ENCODE measurements at places on chromosomes 13 and 19. TPM values are rescaled to one million over a fixed set of nuclear protein-coding genes. Genes with fewer than 3 reads are reported as not detected.

The GIPC3 gene
- total RNA-seq, result 2.1 TPM

DNA sequence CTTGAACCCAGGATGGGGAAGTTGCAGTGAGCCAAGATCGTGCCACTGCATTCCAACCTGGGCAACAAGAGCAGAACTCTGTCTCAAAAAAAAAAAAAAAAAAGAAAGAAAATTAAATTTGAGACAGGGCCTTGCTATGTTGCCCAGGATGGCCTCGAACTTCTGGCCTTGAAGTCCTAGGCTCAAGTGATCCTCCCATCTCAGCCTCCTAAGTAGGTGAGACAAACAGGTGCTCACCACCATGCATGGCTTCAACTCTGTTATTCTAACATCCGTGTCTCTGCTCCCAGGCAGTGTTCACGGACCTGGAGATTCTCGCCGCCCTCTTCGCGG lies 40.3 kb downstream of the PDE4A start:
- no peak overlapping the region for H3K4me3 ChIP-seq
- H3K4me1 ChIP-seq, result peaks cover 8% of the 10 kb centered on the region
- H3K27ac ChIP-seq, result no peak overlapping the region
- no peaks in the 10 kb centered on the region for H3K27me3 ChIP-seq

The ZNF154 gene
- 5.4 TPM for total RNA-seq

DNA sequence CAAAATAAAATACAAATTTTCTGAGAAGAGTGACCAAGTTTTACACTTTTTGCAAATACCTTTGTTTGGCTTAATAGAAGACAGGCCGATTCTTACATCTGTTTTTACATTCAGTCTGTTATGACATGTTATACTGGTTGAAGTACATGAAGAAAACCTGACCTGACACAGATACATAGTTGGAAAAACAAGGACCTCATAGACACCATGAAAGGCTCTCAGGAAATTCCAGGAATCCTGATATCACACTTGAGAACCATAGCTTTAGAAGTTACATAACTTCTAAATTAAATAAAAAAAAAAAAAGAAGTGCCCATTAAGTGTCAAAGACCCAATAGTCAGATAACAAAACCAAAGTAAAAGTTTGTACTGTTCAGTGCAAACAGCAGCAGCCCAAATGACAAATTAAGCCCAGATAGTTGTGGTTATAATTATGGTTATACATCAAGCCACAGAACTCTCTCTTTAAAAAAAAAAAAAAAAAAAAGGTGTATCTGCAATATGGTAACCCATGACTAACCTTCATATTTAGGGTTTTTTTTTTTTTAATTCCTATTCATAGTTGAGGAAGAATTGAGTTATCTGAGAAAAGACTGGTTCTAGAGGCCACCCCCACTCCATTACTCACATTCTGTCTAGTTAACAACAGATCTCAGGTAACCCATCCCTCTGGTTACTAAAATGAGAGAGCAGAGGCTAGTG lies 19.8 kb downstream of the RBM26 start:
- H3K4me3 ChIP-seq, result no peak overlapping the region
- H3K27me3 ChIP-seq, result no peaks in the 10 kb centered on the region
- peaks cover 39% of the 10 kb centered on the region for H3K4me1 ChIP-seq
- no peak for DNase-seq
- no peak overlapping the region for H3K27ac ChIP-seq

GRCh38 chr13:113573065-113573464 lies 11.5 kb upstream of the TFDP1 start:
- no peak overlapping the region for H3K27ac ChIP-seq
- peaks cover 10% of the 10 kb centered on the region for H3K27me3 ChIP-seq
- no peaks in the 10 kb centered on the region for H3K4me1 ChIP-seq

GRCh38 chr13:33206425-33206824 lies 79.1 kb downstream of the STARD13 start:
- H3K27me3 ChIP-seq, result no peaks in the 10 kb centered on the region
- no peak for DNase-seq
- no peak overlapping the region for H3K27ac ChIP-seq
- peaks cover 71% of the 10 kb centered on the region for H3K4me1 ChIP-seq
- no peak overlapping the region for H3K4me3 ChIP-seq

Measured in heart right ventricle (tissue), 16 donors.